ENCODE measurements at places on chromosomes 5 and 9.

GRCh38 chr5:72137826-72138409 lies 30.6 kb downstream of the MAP1B start:
- DNase-seq = no peak

DNA sequence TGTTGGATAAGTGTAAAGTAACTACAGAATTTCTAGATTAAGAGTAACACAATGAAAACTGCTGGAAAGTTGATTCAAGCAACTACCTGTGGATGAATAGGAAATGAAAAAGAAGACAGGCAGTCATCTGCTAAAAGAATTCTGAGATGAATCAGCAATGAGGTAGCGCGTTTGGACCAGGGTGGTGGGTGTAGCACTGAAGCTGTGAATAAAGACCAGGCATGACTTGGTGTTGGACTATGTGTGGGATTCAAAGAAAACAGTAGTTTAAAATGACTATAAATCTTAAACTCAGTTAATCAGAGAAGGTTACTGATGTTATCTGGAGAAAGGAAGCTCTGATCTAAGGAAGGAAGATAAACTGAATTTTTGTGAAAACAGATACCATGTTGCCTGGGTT lies 159.8 kb downstream of the FBN2 start:
- no peak for DNase-seq

- DNase-seq = no peak
Observed at GRCh38 chr9:108855529-108855886, 278 bp downstream of the ACTL7B start.

DNA sequence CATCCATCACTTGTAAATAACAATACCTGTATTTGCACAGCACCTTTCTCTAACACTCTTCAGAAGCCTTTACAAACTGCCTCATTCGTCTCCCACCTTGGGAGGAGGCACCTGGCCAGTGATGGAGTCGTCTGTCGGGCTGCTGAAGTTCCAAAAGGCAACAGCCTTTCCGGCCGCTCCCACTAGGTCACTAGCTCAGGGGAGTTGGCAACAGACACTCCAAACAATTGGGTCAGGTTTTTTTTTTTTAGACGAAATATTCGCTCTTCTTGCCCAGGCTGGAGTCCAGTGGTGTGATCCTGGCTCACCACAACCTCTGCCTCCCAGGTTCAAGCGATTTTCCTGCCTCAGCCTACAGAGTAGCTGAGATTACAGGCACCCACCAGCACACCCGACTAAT lies 4.0 kb downstream of the DAP start:
- DNase-seq = no peak

- DNase-seq = no peak
Observed at GRCh38 chr9:35615981-35616680, 2.1 kb downstream of the CD72 start.
